ENCODE measurements at places on chromosomes 7 and 10.

GRCh38 chr10:124614003-124614659 lies 130.0 kb downstream of the FAM53B start:
- no peak for DNase-seq

DNA sequence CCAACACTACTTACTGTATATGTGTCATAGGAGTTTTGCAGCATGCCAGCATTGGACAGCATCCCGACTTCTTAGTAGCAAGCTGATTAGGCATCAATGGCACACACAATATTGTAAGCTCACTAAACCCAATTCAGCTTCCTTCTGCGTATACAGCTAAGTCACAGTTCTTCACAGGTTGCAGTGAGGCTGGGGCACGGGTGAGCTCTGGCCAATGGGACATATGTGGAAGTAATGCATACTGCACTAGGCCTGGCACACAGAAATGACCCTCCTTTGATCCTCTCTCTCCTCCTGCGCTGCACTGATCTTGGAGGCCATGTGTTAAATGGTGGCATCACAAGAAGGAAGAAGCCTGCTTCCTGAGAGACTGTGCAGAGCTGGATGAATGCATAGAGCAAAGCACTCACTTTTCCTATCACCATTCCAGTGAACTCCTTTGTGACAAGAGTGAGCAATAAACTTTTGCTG lies 11.9 kb downstream of the RAB11FIP2 start:
- DNase-seq, result no peak

DNA sequence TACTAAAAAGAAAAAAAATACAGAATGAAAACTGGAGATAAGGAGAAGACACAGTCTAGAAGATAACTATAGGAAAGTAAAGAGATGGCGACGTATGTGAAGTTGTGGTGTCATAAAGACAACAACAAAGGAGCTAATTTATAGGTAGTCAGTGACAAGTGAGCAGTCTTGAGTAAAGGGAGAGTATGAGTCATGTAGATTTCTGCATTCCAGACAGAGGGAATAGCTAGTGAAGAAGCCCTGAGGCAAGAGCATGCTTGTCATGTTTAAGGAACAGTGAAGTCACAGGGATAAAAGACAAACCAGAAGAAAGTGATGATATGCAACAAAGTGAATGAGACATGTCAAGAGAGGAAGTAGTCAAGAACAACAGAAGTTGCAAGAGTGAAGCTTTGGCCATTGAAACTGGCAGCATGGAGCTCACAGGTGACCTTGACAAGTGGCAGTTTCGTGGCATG lies 2.3 kb upstream of the MIOS start:
- DNase-seq, result no peak

GRCh38 chr7:39285256-39285655 lies 280.9 kb upstream of the YAE1 start:
- no peak for DNase-seq

GRCh38 chr10:71277914-71278665 lies 41.0 kb upstream of the SLC29A3 start:
- no peak for DNase-seq

DNA sequence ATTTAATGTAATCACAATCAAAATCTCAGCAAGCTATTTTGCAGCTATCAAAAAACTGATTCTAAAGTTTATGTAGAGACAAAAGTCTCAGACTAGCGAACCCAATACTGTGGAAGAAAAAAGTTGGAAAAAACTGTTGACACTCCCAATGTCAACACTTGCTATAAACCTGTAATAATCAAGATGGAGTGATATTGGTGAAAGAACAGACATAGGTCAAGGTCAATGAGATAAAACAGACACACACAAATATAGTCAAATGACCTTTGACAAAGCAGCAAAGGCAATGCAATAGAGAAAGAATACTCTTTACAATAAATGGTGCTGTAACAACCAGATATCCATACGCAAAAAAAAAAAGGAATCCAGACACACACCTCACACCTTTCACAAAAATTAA lies 84.5 kb downstream of the ATE1 start:
- DNase-seq, result no peak

DNA sequence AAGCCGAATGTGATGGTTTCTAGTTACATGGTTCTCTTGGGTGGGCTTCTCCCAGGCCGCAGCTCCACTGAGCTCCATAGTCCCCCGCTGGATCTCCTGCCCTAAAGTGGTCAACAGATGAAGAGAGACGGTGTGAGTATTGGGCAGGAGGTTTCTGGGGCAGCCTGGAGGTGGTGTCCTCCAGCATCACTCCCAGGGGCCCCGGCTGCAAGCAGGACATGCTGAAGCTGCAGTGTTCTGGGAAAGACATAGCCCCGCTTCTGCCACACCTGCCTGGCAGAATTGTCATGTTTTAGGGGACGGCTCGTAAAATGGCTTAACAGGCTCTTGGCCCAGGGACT lies 40.4 kb downstream of the CALML3 start:
- DNase-seq, result peak; percentile 55

- DNase-seq, result no peak
Measured at GRCh38 chr10:89438525-89438924, 24.2 kb downstream of the IFIT5 start.

- no peak for DNase-seq
Measured at GRCh38 chr10:95663496-95663895, 7.0 kb upstream of the ALDH18A1 start.

DNA sequence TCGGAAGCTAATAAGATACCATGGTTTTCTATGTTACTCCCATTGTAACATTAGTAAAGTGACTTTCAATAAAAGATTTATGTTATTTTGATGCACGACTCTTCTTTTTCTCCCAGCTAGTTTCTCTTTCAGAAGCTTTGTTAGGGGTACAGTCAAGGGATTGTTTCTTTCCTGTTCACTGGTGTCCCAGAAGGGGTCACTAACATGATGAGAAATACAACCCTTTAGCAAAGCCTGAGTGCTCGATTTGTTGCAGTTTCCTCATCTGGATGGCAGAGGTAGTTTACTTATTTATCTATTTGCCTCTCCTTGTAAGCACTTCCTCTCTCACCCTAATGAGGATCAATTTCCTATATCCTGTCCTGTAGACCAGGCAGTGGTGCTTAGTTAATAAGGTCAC lies 17.0 kb downstream of the SRI start:
- no peak for DNase-seq

- DNase-seq, result no peak
Measured at GRCh38 chr10:46273506-46274477, 13.0 kb upstream of the ANTXRL start.

DNA sequence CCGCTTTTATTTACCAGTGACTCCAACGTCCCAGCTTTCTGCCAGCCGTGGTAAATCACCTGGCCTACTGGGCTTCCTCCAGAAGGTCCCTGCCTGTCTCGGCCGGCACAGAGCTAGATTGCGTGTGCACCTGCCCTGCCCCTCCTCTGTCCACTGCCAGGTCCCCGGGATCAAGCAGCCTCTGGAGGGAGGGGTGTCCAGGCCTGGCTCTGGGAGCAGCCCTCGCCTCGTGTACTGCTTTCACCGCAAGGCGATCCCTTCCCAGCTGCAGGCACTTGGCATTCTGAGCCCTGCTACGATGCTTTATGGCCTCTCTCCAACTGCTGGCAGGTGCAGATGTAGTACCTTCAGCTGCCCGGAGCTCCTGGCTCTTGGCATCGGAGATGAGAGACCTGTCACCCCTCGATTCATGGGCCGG lies 7.4 kb downstream of the SLC29A3 start:
- no peak for DNase-seq
